ENCODE measurements at places on chromosomes 3 and 15. TPM values are rescaled to one million over a fixed set of nuclear protein-coding genes. Genes with fewer than 3 reads are reported as not detected.

Gene CFAP44
- total RNA-seq = 9.7 TPM

Gene NOX5
- not detected for total RNA-seq

Gene CNBP
- total RNA-seq = 260 TPM

Gene GABRA5
- total RNA-seq = not detected

Gene IL5RA
- 0.59 TPM for total RNA-seq

DNA sequence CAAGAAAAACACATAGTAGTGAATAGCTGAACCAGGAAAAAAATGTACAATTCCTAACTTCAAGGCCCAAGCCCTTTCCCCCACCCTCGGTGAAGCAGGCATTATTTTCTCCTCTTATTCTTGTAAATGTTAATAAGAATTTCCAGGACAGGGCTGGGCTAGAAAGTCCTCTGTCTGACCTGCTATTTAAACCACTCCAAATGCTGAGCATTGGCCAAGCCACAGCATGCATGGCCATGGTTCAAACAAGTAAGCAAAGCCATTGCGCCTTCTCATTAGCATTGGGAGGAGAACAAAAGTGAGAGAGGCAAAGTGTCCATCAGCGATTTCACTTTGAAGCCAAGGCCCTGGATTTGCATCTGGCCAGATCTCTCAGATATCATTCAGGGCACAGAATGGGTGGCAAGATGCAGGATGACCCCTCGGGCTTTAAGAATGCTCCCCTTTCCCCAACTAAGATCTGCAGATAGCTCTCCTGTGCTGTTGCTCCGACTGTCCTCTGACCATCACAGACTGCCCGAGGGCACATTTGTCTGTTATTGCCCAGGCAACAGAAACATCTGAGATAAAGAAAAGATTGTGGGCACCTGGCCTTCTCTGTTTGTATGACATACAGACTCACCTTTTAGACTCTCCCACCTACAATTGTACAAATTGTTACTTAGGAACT lies 46.3 kb downstream of the CEMIP start:
- DNase-seq = no peak

DNA sequence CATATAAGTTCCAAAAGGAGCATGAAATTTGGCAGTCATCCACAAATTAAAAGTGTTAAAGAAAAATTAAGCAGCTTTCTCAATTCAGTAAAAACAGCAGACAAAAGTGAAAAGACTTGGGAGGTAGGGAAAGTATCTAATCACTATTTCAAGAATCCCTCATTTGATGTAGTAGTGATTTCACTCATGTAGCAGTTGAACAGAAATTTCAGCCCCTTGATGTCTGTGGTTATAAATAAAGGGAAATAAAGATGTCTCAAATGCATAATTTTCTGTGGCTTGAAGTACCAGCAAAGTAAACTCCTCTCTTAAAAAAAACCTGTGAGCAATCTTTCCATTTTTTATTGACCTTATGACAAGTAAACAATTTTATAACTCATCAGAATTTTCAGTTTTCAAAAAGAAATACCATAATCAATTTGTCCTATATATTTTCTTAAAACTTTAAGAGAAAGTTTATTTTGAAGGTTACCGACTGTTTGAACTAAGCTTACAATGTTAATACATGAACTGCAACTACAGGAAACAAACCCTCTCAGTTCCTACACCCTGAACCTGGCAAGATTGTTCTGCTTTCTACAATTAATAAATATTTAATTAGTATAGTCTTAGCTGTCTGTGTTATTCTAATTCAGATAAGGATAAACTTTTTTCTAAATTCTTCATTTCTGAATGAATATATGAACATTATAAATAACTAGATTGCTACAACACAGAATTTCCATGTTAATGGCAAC lies 94.2 kb downstream of the CBLB start:
- DNase-seq = no peak

DNA sequence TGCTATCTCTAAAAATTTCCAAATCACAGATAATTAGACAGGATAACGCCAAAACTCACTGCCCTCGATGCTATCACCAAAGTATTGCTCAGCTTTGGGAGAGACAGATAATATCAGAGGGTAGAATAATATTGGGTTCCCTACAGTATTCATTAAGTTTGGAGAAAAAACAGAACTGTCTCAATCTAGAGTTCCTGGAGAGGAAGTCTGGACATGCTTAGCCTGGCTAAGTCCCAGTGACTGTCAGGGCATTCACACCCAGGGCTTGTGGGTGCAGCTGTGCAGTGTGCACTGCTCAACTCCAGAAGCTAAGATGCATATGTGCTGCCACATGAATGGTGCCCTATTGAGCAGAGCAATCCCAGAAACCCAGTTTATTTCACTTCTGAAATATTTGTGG lies 459.6 kb upstream of the DPH6 start:
- DNase-seq = no peak

GRCh38 chr3:107954845-107955244 lies 136.0 kb downstream of the CD47 start:
- DNase-seq = no peak

DNA sequence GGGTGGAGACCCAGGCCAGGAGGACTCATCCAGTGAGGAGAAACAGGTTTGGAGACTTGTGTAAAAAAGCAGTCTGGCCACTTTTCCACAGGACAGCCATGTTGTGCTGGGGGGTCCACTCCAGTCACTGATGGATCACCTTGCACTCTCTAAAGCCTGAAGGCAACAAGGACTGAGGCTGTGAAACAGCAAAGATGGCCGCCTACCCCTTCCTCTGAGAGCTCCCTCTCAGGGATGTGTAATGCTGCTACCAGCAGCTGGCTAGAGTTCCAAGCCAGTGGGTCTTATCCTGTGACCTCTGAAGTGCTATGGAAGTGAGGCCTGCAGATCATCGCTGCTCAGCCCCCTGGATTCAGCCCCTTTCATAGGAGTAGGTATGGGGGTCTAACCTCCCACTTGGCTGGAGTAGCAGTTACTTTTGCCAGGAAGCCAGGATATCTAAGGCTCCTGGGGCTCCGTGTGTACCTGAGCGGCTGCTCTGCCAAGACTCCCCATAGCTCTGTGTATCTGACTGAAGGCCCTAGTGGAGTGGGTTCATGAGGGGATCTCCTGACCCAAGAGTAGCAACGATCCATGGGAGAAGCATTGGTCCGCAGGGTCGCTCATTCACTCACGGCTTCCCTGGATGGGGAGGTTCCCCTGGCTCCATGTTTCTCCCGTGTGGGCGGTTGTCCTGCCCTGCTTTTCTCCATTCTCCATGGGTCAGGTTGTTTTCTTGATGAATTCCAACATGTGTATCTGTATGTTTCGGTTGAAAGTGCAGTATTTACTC lies 69.9 kb upstream of the TNFSF10 start:
- no peak for DNase-seq

DNA sequence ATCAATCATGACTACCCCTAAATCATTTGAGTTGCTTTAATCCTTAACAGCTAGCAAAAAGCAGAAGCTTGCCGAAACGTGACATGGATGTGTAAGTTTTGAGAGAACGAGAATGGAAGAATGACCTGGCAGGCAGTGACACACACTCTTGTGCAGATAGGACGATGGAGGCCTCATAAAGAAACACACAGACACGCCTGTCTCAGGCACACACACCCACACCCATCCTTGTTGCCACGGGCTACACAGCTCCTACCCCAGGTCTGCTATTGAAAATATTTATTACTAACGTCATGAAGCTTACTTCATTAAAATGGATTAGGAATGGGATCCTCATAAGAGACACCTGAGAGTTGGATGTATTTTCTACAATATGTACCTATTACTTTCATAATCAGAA lies 8.5 kb downstream of the MYO5C start:
- DNase-seq = no peak

GRCh38 chr3:143326983-143327778 lies 207.6 kb downstream of the CHST2 start:
- no peak for DNase-seq

GRCh38 chr3:14775563-14775962 lies 43.2 kb upstream of the FGD5 start:
- DNase-seq = no peak

DNA sequence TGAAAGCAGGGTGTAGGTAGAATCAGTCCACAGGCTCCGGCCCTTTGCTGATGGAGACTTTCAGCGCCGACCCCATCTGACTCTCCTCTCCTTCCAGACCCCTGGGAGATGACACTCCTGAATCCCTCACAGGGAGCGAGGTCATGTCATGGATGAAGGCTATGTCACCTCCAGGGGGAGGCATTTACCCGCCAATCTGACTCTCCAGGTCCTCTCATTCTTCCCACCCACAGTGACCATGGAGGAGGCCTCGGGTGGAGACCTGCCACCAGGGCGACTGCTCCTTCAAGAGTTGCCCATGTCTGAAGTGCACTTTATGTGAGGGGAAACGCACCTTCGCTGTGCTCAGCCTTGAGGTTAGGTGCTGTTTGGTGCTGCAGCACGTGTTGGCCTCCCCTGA lies 112.7 kb downstream of the KLF13 start:
- no peak for DNase-seq

GRCh38 chr15:40287968-40288367 lies 5.1 kb upstream of the ANKRD63 start:
- no peak for DNase-seq

- DNase-seq = no peak
Observed at GRCh38 chr3:163481738-163482137, 1596.6 kb downstream of the SI start.

- no peak for DNase-seq
Observed at GRCh38 chr3:191290311-191291025, 38.7 kb upstream of the CCDC50 start.

DNA sequence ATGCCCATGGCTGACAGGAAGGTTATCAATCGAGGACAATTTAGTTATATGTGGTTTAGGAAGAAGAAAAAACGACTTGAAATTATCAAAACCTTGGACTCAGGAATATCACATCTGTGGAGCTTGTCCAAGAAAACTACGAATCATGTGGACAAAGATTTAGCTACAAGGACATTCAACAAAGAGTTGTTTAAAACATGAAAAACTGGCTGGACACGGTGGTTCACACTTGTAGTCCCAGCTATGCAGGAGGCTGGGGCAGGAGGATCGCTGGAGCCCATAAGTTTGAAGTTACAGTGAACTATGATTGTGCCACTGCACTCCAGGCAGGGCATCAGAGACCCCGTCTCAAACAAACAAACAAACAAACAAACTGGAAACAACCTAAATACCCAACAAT lies 142.4 kb downstream of the MAGI1 start:
- no peak for DNase-seq

DNA sequence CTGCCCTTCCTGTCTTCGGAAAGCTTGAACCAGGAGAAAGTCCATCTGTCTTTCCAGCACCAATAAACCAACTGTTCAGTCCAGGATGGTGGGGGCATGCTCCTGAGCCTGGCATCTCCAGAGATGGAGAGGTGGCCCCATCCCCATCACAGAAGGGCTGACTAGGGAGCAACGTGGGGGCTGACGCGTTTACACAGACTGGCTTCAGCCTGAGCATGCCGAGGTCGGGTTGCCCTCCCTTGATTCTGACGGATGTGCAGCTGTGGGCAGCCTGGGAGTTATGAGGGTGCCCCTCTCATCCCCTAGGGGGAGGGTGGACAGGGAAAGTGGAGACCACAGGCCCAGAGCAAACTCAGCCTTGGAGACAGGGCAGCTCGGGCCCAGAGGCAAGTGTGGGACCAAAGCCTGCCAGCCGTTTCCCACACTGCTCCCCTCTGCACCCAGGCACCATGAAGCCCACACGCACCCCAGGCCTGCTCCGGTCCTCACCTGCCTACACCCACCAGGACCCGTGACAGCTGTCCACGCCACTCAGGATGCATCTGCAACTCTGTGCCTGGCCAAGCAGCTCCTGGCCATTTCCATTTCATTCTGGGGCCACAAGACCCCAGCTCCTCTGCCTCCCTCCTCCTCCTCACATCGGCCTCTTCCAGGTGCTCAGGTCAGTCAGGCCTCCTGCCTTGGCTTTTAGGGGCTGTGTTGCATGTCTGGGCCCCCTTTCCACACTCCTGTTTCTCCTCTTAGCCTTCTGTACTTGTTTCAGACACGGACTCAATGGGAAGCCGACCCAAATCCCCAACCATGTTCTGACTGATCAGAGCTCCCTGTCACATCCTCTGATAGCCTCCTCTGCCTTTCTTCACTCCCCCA lies 48.2 kb upstream of the SLC41A3 start:
- no peak for DNase-seq

DNA sequence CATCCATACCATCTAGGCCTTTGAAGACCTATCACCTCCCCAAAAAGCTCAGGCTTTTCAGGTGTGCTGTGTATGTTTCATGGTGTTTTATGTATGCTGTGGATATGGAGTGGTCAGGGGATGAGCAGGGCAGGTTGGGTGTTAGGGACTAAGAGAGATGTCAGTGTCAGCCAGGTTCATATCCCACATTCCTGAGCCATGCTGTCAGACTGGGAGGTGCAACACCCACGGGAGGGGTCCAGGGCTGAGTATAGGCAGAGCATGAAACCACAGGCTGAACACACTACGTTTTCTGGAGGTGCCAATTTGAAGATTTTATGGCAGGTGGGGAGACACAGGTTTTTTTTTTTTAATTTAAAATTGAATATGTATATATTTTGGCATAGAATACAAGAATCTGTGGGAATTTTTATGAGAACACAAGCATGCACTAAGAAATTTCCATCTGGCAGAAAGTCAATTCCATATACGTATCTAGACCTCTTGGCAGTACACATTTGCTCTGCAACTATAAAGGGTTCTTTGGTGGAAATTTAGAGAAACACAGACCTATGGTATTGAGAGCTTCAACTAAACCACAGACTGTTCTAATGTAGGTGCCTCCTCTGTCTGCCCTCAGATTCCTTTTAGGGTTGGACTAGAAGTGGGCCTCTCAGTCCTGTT lies 101.9 kb upstream of the RNU6-1 start:
- DNase-seq = no peak

- no peak for DNase-seq
Observed at GRCh38 chr3:169260296-169260695, 403.2 kb downstream of the MECOM start.

DNA sequence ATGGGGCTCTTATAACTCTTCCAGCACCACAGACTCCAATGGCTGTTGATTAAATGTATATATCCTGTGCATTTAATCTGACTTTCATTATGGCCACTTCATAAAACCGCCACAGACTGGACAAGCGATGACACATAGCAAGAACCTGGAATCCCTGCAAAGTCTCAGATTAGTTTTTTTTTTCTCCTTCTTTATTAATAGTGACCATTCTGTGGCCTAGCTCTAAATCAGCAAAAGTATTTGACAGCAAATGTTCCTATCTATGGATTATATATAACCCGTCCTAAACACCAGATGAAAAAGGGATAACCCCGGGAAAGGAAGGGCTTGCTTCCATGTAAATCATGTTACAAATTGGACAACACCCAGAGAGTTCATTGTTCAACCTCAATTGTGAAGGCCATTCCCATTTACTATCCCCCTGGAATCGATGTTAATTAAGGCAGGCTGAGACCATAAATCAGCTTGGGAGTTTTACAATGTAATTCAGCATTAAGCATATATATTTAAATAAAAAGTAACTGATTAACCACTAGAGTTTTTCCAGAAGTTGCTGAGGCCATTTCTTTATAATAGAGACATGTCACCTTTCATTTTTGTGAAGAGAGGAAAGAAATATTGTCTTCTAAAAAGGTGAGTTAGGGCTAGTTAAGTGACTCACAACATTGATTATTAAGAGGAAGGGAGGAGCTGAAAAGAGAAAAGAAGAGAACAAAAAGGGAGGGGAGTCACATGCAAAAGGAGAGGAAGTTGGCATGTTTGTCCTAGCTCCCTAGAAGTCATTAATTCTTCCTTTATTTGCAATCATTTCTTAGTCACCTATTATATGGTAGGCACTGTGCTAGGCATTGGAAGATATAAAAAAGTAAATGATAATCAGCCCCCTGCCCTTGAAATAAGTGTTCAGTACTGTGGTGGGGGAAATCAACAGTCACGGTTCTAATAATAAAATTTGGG lies 26.2 kb downstream of the ALDH1A2 start:
- no peak for DNase-seq

GRCh38 chr15:77027111-77027696 lies 32.3 kb downstream of the PSTPIP1 start:
- DNase-seq = no peak

GRCh38 chr3:131075632-131076328 lies 49.1 kb downstream of the NEK11 start:
- no peak for DNase-seq
